ENCODE measurements at places on chromosomes 16 and 17.
A peak's percentile ranks its signal among the peaks of the same experiment; 100 is the strongest.

GRCh38 chr16:79211586-79211985 is 389.0 kb downstream of the MAF start:
- no peak for DNase-seq

DNA sequence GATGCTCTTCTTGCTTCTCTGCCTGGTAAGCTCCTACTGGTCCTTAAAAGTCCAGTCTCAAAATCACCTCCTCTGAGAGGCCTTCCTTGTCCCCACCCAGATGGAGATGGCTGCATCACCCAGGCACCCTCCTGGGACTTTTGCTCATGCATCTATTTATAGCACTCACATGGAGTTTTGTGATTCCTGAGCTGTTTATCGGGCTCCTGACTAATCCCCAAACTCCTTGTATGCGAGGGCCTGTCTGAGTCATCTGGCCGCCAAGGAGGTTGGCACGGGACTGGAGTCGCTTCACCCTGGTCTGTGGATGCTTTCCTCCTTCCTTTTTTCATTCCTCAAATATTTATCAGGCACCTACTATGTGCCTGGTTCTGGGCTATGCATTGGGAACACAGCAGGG is 2.3 kb upstream of the MAP2K3 start:
- no peak for DNase-seq

DNA sequence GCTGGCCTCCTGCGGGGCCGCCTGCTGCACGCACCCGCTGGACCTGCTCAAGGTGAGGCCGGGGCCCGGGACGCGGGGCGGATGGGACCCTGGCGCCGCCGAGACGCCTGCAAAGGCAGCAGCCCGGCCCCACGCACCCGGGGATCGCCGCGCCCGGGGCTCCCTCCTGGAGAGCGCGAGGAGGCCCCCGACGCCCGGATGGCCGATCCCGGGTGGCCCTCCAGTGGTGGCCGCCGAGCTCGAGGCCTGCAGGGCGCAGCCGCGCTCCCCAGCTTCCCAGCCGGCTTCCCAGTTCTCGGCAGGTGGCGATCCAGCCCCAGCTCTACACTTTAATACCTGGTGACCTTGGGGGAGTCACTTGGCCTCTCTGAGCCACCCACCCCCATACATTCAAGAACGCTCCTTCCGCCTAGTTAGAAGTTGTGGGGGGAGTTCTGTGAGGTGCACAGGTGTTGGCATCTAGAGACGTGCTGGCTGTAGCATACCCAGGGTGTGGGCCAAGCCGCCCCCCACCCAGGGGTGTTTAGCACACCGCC is 452 bp downstream of the SLC25A10 start:
- DNase-seq: peak; percentile 46

DNA sequence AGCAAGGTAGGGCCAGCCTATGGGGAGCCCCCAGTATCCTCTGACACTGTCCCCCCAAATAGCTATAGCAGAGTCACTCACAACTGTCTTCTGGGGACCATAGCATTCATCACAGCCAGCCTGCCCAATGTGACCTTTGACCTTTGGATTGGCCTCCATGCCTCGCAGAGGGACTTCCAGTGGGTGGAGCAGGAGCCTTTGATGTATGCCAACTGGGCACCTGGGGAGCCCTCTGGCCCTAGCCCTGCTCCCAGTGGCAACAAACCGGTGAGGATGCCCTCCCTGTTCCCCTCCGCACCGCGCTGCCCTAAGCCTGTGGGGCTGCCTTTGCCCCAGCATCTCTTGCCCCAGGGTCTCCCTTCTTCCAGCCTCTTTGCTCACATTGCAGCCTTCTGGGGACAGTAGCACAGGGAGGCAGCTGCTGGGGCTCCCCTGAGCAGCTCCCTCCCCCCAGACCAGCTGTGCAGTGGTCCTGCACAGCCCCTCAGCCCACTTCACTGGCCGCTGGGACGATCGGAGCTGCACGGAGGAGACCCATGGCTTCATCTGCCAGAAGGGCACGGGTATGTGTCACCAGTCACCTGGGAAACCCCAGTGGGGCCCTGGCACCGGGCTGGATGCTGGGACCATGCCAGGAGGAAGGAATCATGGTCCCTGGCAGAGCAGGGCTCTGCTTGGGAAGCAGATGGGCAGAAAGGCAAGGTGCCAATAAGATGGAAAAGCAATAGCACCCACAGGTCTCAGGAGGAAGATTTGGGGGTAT is 61.1 kb downstream of the MRC2 start:
- DNase-seq: no peak

DNA sequence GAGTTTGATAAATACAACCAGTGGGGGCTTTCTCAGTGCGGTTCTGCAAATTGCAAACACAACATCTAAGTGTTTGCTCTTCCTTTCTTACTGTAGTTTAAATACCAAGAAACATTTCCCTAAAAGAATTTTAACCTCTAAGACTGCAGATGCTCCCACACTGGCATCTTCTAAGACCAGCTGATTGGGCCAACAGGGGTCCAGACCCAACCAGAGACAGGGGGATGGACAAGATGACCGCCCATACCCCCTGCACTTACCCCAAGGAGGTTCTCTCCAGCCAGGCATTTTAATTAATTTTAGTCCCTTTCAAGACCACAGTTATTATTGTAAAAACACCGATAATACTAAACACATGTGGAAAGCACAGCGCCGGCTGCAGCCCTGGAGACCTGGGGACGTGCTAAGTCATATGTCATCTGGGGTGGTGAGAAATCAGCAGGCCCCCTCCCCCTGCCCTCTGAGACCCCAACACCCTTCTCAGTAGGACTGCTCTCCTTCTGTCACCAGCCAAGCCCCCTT is 242.3 kb downstream of the SOX9 start:
- DNase-seq: no peak

GRCh38 chr16:50257876-50258275 is 8.5 kb upstream of the ADCY7 start:
- DNase-seq: no peak

All from HepG2 (cell line).